SJCRH30 (cell line): ENCODE measurements at places on chromosomes 5 and 9. TPM values are rescaled to one million over a fixed set of nuclear protein-coding genes. Genes with fewer than 3 reads are reported as not detected.

The RLN2 gene
- not detected in 2 replicates for total RNA-seq

The FOXD4L5 gene
- 0.33 and 0.59 TPM in 2 replicates for total RNA-seq

DNA sequence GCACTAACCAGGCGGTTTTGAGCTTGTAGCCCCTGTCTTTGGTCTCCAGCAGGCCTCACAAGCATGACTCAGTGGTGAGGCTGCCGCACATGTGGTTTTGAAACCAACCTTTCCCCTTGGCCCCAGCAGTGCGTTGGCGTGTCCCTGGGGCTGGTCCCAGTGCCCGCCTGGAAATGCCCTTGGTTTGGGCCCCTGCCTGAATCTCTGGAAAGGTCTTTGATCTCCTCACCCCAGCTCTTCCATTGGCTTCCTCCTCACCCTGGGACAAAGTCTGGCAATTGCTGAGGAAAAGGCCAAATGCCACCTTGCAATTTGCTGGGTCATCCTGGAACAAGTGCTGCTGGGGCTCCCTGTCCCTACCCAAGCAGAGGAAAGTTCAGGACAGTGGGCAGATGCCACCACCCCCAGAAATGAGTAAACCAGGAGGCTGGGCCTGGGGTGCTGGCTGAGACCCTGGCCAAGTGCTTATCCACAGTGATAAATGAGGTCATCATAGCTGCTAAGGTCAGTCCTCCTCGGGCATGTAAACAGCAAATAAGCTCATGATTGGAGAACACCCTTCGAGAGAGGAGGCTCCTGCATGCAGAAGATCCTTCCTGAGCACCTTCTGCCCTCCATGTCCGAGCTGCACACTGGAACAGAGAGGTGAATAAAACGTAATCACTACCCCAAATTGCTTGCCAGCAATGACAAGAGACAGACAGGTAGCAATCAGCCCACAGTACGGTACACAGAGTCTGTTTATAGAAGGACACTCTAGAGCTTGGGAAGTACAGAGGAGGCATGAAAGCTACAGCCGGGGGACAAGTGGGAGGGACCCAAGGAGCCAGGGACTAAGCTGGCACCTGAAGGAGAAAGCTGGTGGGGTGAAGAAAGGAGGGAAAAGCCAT is 98.9 kb upstream of the CPEB4 start:
- H3K4me1 ChIP-seq = peaks cover 12% of the 10 kb centered on the region
- H3K36me3 ChIP-seq = no peaks in the 10 kb centered on the region
- no peak overlapping the region for H3K27ac ChIP-seq
- DNase-seq = peak; percentile 17
- H3K27me3 ChIP-seq = no peaks in the 10 kb centered on the region; the same call in 1 of the 2 replicates

DNA sequence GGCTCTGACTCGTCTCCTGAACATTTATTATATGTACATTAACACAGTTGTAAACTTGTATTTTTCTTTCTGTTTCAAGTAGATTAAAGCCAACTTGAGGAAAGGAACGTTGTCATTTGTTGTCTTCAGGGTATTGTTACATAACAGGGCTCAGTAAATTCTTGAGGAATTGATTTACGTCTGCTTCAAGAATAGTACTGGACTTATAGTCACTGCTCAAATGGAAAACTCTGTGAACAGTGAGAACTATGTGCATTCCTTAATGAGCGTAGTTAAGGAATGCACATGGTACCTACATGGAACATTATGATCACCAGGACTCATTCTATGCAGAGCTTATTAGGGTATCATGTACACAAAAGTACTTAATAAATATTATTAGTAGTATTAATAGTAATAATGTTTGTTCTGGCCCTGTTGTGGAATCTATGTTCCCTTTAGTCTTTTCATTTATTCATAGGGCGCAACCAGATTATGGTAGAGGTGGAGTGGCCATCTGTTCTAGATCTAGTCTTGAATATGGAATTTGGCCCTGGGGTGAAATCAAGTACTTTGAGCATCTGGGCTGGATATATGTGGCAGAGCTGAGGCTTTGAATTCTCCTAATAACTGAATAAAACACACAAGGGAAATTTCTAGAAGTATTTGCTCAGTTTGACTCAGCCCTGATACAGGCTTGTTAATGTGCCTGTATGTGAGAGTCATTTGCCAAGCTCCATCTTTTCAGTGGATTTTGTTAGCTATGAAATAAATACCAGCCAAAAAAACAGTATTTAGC is 108.6 kb upstream of the SH3GL2 start:
- H3K4me3 ChIP-seq = no peak overlapping the region
- H3K36me3 ChIP-seq = peaks cover 7% of the 10 kb centered on the region; the same call in 1 of the 2 replicates
- no peaks in the 10 kb centered on the region; the same call in 1 of the 2 replicates for H3K4me1 ChIP-seq
- no peaks in the 10 kb centered on the region for H3K27me3 ChIP-seq
- no peak overlapping the region for H3K27ac ChIP-seq
